ENCODE measurements at places on chromosomes 4 and X. TPM values are rescaled to one million over a fixed set of nuclear protein-coding genes. Genes with fewer than 3 reads are reported as not detected.

TNMD gene
- polyA plus RNA-seq: not detected

DNA sequence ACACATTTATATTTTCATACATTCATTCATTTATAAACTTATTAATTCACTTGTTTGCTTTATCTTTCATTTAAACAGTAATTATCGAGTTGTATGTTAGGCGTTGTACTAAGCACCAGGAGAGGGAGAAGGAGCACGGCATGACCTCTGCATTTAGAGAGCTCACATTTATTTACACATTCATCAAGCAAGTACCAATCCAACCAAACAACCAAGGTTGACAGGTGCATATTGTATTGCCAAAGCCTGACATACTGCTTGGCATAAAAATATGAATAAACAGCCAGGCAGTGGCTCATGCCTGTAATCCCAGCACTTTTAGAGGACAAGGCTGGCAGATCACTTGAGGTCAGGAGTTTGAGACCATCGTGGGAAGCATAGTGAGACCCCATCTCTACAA, 37.0 kb upstream of the CLNK start:
- H3K36me3 ChIP-seq: no peaks in the 10 kb centered on the region
- no peak for DNase-seq
- no peaks in the 10 kb centered on the region for H3K27me3 ChIP-seq
- no peak overlapping the region for H3K4me3 ChIP-seq
- H3K4me1 ChIP-seq: peaks cover 19% of the 10 kb centered on the region

WDR44 gene
- polyA plus RNA-seq: 8.7 TPM

- DNase-seq: no peak
- H3K27ac ChIP-seq: no peak overlapping the region
- no peaks in the 10 kb centered on the region for H3K4me1 ChIP-seq
Measured at GRCh38 chr4:23866450-23867075, 23.3 kb downstream of the PPARGC1A start.

SMIM43 gene
- polyA plus RNA-seq: not detected

DCX gene
- not detected for polyA plus RNA-seq

GRCh38 chr4:89197920-89198319, 86.6 kb downstream of the TIGD2 start:
- no peaks in the 10 kb centered on the region for H3K36me3 ChIP-seq
- no peaks in the 10 kb centered on the region for H3K27me3 ChIP-seq
- no peak for DNase-seq
- no peak overlapping the region for H3K27ac ChIP-seq
- H3K4me3 ChIP-seq: no peak overlapping the region

DNA sequence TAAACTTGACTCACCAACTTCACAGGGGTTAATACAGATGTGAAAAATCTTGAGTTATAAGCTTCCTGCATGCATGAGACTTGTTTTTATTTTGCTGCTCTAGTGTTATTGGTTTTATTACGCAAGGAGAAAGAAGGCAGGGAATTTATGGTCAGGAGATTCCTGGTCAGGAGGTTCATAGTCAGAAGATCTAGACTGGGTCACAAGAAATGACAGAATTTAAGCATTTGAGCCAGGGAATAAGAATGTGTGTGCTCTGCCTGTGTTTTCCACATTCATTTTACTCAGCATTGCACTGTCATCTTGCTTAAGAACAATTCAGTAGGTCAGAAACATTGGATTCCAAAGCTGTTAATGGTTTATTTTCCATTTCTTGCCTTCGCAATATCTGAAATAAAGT, 2522.1 kb downstream of the ARAP2 start:
- H3K4me1 ChIP-seq: no peaks in the 10 kb centered on the region
- H3K27me3 ChIP-seq: no peaks in the 10 kb centered on the region
- H3K4me3 ChIP-seq: no peak overlapping the region
- H3K36me3 ChIP-seq: no peaks in the 10 kb centered on the region
- DNase-seq: no peak

DNA sequence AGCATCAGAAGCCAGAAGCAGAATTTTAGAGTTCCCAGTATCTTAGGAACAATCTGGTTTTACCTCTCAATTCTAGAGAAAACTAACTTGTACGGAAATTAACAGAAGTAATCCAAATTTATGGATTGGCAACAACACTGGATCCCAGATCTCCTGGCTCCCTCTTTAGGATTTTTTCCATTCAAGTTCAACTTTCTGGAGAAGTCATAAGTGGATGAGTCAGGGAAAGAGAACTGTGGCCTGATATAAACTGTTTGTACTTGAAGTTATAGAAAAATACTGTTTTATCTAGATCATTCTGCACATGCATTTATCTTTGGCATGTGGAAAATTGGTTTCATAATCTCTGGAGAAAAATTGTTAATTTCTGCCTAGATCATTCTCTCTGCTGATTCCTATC, 380.4 kb downstream of the PCDH7 start:
- no peaks in the 10 kb centered on the region for H3K36me3 ChIP-seq
- H3K4me3 ChIP-seq: no peak overlapping the region
- H3K27ac ChIP-seq: no peak overlapping the region
- no peaks in the 10 kb centered on the region for H3K4me1 ChIP-seq
- DNase-seq: no peak

DNA sequence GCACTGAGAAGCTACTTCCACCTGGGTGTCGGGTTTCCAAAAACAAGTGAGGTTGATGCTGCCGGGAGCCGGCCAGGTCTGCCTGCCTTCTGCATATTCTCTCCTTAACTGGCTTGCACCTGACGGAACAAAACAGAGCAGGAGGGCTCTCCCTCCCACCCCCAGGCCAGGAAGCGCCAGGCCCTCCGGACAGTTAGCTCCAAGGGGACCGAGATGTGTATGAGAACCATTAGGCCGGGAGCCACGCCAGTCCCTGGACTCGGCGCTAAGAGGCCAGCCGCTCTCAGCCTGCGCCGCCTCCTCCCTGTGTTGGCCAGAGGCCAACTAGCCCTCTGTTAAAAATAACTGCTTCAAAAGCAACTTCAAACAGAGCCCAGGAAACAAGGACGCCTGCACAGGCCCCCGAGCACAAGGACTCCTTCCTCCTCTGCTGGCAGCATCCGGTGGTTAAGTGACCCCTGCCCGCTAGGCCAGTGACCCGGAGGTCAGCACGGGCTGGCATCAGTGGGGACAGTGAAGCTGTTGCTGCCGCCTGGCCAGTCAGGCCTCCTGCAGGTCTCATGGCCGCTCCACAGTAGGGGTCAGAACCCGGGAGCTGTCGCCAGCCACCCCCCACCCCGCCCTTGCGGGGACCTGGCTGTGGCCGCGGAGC, 107.9 kb downstream of the ABLIM2 start:
- DNase-seq: no peak
- no peak overlapping the region for H3K4me3 ChIP-seq
- H3K27me3 ChIP-seq: peaks cover 5% of the 10 kb centered on the region
- no peak overlapping the region for H3K27ac ChIP-seq
- H3K4me1 ChIP-seq: no peaks in the 10 kb centered on the region

Measured in B cell (primary cell).